Activated CD8-positive, alpha-beta memory T cell treated with anti-CD3 and anti-CD28 coated beads for 1 hour (primary cell): ENCODE measurements at places on chromosomes 16 and 17.

- DNase-seq, result no peak
Observed at GRCh38 chr16:68242926-68243858, 2.0 kb upstream of the PLA2G15 start.

GRCh38 chr16:50568187-50568815 is 20.1 kb downstream of the NKD1 start:
- DNase-seq, result no peak

- DNase-seq, result no peak
Observed at GRCh38 chr17:42389899-42390298, 1.7 kb upstream of the STAT3 start.

GRCh38 chr17:72972263-72972951 is 120.1 kb downstream of the SLC39A11 start:
- DNase-seq, result no peak

- no peak for DNase-seq
Observed at GRCh38 chr16:91484-91883, 13.5 kb downstream of the MPG start.

DNA sequence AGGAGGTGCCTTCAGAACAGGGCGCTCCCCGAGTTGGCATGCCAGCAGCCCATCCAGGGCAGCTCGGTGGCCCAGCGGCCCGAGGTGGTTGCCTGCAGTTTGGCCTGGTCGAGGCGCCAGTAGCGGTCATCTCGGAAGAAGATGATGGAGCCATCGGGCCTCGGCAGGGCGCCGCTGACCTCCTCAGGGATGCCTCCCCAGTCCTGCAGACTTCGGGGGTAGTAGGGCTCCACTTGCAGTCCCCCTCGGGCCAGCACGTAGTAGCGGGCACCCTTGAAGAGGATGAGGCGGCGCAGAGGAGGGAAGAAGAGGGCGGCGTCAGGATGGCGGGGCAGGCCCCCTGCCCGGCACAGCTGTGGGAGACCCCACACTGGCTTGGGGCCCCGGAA is 5.8 kb downstream of the C17orf50 start:
- no peak for DNase-seq

DNA sequence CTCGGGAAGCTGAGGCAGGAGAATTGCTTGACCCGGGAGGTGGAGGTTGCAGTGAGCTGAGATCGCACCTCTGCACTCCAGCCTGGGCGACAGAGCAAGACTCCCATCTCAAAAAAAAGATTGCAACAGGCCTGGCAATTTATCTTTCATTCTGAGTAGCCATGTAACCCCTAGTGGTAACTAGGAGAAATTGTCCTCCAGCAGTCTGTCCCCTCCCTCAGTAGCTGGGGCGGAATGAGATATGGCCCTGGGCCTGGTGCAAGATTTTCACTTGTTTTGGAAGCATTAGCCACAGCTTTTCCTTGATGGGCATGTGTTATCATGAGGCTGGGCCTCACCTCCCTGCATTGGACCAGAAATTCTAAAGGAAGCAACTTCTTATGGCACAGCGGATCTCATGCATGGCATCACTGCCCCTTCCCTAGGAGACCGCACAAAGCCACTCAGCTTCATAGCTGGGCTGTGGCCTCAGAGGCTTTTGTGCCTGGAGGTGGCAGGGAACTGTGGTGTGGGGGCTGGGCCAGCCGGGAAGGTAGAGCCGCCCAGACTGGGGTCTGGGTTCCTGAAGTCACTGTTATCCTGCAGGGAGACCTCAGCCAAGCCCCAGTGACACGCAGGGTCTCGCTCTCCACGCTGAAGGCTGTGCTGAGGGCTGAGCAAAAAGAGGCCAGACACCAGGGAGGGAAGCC is 13.4 kb downstream of the NATD1 start:
- no peak for DNase-seq

DNA sequence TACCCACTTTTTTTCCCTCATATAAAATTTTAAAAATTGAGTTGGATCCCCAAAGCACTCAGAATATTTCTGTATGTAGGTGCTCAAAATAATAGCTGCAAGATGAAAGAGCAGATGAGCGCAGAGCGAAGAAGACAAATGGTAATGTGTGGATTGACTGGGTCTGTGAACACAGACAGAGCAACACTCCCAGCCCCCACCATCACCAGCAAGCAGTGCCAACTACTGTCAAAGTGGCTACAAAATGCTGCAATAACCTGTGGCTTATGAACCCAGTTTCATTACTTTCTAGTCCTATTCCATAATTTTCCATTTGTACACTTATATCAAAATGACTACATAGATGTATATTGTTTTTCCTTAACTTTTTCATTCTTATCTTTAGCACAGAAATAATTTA is 137.2 kb downstream of the MYO1D start:
- DNase-seq, result no peak

DNA sequence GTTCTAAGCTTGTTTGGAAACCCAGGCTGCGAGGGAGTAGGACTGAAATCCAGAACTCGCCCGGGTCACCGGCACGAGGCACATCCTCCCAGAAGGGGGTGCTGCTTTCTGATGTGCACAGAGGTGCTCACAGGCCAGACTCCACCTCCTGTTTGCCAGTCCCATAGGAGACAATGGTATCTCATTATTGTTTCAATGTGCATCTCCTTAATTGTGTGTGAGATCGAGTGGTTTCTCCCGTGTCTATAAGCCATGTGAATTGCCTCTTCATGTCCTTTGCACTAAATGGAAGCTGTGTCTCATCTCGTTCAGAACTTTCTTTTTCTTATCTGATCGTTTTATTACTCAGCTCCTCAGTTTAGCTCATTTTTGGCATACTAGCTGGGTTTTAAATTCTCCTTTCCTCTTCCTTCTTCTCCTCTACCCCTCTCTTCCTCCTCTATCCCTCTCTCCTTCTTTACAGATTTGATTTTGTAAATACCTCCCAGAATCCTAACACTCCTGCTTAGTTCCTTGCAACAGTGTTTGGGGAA is 32.1 kb upstream of the PRKCB start:
- peak; percentile 56 for DNase-seq

DNA sequence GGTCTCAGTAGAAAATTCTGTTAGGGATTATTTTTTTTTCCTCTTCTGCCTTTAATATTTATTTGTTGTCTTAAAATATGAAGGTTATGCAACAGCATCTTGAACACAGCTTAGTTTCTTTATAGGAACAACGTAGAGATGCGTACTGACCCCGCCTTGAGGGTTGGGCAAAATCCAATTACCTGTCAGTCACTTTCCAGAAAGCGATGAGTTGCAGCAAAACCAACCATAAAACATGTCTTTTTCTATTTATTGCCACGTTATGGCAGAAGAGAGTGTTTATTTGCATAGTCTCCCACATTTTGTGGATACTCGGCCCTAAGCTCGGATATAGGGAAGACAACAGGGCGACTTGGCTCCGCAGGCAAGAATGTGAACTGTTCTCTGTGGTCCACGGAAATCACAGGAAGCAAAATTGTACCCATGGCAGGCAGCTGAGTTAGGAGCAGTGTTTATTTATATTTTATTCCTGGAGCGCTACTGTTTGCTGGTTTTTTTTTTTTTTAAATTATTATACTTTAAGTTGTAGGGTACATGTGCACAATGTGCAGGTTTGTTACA is 44.3 kb upstream of the CACNG5 start:
- no peak for DNase-seq

- DNase-seq, result no peak
Observed at GRCh38 chr17:10698096-10698818, 863 bp downstream of the ADPRM start.

GRCh38 chr17:40791787-40792436 is 7.8 kb downstream of the KRT28 start:
- no peak for DNase-seq
